GM03348 (cell line): ENCODE measurements at places on chromosomes 6 and 20.

DNA sequence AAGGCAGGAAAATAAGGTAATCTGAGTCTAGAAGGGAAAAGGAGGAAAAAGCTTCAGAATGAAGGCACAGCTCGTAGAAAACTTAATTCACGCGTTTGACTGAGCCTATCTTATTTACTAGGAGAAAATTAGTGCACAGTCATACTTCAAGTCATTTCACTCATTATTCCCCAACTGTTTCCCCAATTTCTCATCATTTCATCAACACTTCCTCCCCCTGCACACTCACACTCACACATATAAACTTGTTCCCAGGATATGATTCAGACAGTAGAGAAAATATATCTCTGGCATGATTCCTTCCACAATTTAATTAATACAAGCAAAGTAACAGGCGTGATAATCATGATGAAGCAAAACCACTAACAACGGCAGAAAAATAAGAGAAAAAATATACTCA lies 94.5 kb upstream of the F13A1 start:
- no peak for DNase-seq

GRCh38 chr20:57902473-57902872 lies 192.7 kb upstream of the PMEPA1 start:
- peak; percentile 89 for DNase-seq

DNA sequence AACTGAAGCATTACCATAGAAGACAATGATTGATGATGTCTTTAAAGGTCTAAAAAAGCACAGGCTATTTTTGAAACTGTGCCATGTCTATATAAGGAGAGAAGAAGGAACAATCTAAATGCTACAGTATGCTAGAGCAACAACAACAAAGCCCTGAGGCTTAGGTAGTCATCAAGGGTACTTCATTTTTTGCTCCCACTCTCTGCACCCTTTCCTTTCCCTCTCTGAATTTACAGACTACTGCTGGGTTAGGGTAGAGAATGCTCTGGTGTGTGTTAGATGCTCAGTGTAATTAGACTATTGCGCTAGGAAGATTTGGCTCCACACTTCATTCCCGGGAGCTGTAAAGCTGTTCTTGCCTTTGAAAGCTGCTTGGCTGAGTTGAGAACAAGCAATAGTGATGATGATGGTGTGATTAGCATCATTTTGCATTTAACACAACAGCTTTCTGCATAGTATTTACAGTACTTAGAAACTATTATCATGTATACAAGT lies 1262.5 kb upstream of the CITED2 start:
- DNase-seq = no peak

DNA sequence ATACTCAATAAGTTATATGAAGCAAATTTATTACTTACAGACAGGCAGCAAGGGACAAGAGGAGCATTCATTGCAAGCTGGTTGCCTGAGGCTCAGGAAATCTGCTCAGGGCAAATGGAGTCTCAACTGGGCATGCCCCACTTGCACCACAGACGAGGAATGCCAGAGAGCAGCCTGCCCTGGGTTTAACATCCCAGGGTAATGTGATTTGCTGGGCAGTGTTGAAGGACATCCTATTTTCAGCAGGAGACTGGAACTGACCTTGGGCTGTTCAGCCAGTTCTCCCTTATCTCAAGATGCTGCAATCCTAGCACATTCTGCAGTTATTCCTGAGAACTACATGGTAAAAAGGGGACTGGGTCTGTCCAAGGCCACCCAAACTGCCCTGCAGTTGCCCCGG lies 3.8 kb upstream of the ENTPD6 start:
- no peak for DNase-seq

- DNase-seq = no peak
These were observed 397.8 kb downstream of the KIF16B start for GRCh38 chr20:16175322-16175961.

- no peak for DNase-seq
These were observed 99.8 kb downstream of the NRSN1 start for GRCh38 chr6:24225838-24226237.

DNA sequence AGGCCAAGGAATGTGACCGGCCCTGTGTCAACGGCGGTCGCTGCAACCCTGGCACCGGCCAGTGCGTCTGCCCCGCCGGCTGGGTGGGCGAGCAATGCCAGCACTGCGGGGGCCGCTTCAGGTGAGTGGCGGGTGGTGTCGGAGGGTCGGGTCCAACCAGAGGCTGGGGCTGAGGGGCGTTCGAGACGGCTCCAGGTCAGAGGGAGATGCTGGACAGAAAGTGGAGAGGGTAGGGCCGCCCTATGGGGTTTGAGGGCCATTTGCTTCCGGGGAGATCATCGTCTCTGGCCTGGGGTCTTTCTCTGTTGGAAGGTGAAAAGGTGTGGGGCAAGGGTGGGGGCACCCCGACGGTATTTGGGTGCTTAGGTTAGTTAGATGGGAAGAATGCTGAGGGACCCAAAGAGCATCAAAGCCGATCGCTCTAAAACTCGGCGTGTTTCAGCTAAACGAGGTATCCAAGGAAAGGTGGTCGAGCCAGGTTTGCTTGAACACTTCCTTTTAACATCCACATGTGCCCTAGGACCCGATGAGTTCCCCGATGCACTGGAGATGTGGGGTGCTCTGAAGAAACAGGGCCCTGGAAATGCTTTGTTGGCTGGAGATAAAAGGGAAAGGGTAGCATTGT lies 691 bp downstream of the ATRN start:
- DNase-seq = peak; percentile 15

- DNase-seq = peak; percentile 39
These were observed 10.4 kb upstream of the GCNT2 start for GRCh38 chr6:10510592-10511367.

DNA sequence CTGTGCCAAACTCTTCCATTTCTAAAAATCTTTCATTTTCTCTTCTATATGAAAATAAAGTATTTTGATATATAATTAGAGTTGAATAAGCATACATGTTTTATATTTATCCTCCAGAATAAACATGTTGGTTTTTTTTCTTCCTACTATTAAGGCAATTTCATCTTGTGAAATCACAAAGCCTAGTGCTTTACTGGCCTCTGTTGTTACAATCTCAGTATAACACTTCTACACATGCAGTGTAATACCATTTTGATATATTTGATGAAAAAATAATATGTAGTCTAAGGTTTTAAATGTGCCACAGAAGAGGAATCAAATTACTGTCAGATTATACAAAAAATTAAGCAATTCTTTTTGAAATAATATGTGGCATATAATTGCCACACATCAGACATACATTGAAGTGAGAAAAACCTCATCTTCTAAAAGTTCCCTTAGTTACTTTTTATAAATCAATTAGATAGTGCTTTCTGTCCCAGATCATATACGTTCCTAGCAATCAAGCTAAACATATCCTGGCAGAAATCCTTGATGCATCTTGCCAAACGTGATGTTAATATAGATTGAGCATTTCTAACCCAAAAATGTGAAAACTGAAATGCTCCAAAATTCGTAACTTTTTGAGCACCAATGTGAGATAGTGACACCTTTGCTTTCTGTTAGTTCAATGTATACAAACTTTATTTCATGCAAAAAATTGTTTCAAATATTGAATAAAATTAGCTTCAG lies 225.1 kb upstream of the MANEA start:
- no peak for DNase-seq

- peak; percentile 67 for DNase-seq
These were observed 78.0 kb downstream of the DLGAP4 start for GRCh38 chr20:36384022-36384619.

DNA sequence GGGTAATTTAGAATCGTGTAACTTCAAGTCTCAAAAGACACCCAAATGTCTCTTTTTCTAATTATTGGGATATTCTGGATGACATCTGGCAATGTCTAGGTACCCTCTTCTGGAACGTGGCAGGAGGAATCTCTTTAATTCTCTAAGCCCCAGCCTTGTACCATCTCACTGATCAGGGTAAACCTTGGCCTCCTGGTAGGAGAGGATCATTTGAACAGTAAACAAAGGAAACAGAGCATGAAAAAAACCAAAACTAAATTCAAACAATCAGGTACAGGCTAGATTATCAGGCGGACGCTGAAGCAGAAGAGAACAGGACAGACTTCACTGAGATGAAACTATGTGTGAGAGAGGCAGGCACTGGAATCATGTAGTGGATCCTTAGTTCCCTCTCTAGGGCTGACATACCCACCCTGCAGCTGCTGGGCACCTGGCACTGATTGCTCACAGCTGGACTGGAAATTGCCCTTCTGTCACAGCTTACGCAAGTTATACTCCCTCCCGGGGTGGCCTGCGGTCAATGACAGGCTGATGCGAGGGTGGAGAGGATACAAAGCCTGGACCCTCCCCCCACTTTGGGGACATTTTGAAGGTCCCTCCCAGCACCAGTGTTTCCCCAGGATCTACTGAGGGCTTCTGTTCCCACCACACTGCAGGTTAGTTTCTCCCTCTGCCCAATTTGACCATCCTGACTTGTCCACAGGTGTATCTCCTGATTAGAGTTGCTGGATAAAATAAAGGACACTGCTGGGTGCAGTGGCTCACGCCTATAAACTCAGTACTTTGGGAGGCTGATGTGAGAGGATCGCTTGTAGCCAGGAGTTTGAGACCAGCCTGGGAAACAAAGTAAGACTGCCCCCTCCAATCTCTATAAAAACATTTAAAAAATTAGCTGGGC lies 20.6 kb upstream of the ZBTB24 start:
- no peak for DNase-seq

GRCh38 chr6:158487495-158487894 lies 72.4 kb upstream of the TMEM181 start:
- no peak for DNase-seq

DNA sequence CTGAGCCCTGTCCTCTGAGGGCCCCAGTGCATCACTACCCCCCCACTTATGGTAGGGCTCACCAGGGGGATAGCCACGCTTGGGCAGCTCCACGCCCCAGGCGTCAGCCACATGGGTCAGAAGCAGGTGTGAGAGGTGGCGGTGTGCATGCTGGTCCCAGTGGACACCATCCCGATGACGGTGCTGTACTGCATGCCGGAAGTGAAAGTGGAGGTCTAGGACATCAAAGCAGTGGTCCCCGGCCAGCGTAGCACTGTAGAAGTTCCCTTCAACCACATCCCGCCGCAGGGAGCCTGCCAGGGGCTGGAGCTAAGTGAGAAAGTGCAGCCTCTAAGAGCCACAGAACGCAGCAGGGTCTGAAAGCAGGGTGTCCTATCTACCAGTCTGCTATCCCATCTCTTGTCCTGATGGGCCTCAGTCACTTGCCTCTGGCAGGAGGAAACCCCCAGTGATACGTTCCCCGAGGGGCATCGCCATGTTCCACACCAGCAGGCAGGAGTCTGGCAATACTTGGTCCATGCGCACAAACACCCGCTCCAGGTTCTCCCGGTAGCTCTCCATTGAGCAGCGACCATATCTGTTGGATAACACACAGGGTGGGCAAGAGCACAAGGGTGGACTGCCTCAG lies 2.2 kb downstream of the PCED1A start:
- DNase-seq = no peak

GRCh38 chr6:143149771-143150170 lies 89.1 kb downstream of the AIG1 start:
- peak; percentile 74 for DNase-seq

GRCh38 chr20:50850721-50851286 lies 55.9 kb downstream of the BCAS4 start:
- no peak for DNase-seq

DNA sequence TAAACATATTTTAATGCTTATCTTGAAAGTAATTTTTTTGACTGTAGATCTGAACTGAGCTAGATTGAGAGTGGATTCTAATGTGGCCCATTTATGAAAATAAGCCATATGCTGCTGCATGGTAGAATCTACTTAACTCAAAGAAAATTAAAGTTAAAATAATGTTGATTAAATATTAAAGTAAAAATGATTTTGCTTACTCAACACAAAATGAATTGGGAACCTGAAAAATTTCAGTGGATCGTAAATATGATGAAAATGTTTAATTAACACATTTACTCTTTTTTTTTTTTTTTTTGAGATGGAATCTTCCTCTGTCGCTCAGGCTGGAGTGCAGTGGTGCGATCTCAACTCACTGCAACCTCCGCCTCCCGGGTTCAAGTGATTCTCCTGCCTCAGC lies 144.5 kb upstream of the HMGN3 start:
- no peak for DNase-seq

GRCh38 chr6:122717350-122717749 lies 62.2 kb upstream of the FABP7 start:
- no peak for DNase-seq

DNA sequence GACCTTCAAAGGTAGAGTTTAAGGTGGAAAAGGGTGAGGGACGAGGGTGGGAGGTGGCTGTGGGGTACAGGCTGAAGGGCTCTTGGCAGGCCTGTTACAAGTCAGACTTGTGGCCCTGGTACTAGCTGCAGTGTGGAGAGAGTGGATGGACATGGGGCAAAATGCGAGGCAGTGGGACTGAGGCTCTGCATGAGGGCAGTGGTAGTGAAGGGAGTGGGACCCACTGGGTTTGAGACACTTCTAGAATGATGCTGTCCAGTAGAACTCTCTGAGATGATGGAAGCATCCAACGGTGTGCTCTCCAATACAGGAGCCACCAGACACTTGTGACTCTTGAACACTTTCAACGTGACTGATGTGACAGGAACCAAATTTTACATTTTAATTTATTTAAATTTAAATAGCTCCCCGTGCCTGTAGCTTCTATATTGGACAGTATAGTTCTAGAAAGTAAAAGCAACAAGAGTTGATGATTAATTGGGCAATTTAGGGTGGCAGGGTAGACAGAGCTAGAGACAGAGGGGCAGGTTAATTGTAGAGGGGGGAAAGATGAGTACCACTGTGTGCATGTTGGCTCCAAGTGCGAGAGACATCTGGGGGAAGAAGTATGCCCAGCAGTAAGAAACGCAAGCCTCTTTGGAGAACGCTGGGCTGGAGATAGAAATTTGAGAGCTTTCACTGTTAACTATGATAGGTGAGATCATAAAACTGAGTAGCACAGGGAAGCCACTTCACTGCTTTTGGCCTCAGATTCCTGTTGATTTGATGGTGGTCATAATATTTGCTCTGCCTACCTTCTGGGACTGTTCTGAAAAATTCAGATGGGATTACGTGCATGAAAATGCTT lies 77.5 kb downstream of the TXNDC5 start:
- DNase-seq = no peak

DNA sequence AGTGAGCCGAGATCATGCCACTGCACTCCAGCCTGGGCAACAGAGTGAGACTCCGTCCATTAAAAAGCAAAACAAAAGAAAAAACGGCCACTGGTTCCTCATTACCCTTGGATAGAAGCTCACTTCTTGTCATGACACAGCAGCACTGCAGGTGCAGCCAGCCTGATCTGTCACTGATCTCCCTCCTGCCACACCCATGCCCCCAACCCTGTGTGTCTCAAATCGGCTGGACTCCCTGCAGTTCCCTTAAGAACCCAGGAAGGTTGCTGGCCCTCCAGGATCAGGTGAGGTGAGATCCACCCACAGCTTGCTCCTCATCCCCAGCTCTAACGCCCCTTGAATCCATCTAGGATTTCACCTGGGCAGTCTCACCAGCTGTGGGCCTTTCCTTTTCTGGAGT lies 26.3 kb upstream of the NNAT start:
- no peak for DNase-seq
